ENCODE measurements at places on chromosomes 1 and 21.

DNA sequence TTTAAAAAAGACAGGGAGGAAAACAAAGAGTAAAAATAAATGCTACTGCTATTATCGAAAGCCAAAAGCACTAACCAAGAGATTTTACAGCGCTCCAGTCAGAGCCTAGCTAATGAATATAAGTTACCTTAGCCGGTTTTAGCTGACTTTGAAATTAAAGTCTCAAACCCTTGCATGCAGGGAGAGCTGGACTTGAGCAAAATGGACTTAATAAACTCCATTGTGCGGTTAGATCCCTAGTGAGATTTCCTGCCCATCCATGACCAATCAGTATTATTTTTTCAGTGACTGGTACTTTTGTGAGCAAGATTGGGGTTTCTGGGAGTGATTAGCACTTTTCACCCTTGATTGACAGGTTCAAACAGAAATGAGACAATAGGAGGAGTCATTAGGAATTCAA is 333.4 kb upstream of the ADGRL2 start:
- DNase-seq: no peak

GRCh38 chr1:81420760-81421159 is 380.0 kb upstream of the ADGRL2 start:
- no peak for DNase-seq

DNA sequence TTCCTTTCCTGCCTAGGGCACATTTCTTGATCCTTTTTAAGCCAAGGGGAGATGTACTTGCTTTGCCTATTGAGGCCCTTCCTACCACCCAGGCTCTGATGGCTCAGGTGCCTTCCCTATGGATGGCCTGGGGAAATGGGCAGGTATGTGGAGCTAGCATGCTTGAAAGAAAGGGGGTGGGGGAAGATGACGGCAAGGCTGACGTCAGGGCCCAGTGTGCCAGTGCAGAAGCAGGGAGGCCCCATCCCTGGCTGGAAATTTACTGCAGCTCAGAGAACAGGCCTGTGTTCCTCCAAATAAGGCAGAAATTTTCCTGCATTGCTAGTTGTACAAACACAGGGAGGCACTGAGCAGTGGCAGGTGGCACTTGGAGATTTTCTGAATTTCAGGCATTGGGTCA is 453.2 kb upstream of the VAMP3 start:
- no peak for DNase-seq

GRCh38 chr1:160171354-160171753 is 19.0 kb upstream of the CASQ1 start:
- peak; percentile 32 for DNase-seq

DNA sequence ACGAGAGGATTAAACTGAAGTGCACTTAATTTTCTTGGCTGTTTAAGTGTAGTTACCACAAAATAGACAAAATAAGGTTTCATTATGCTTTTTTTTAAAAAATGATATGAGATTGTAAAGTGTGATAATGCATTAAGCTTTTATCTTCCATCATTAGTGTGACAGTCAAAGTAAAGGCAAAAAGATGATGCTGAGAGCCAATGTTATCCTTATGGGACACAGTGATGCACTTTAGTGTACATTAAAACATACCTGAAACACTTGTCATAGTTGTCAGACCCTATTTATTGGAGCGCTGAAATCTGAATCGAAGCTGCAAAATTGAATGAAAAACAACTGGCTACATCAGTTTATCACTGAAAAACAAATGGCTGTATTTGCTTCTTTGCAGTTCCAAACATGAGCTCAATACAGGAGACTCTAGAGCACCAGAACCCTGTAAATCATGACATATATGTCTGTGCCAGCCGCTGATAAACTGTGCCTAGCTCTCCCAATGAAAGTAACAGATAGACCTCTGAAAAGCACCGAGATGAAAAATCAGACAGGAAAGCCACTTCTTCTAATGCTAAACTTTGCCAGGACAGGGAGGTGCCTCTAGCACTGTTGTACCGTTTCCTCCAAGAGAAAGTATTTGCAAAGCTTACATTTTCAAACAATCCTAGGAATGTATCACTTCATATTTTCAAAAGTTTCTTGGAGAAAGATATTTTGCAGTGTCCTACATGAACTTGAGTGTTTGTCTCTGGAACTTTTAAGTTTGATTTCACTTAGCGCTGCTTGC is 120.7 kb upstream of the TMPRSS15 start:
- DNase-seq: no peak

GRCh38 chr1:29756498-29756897 is 520.2 kb downstream of the PTPRU start:
- DNase-seq: no peak

DNA sequence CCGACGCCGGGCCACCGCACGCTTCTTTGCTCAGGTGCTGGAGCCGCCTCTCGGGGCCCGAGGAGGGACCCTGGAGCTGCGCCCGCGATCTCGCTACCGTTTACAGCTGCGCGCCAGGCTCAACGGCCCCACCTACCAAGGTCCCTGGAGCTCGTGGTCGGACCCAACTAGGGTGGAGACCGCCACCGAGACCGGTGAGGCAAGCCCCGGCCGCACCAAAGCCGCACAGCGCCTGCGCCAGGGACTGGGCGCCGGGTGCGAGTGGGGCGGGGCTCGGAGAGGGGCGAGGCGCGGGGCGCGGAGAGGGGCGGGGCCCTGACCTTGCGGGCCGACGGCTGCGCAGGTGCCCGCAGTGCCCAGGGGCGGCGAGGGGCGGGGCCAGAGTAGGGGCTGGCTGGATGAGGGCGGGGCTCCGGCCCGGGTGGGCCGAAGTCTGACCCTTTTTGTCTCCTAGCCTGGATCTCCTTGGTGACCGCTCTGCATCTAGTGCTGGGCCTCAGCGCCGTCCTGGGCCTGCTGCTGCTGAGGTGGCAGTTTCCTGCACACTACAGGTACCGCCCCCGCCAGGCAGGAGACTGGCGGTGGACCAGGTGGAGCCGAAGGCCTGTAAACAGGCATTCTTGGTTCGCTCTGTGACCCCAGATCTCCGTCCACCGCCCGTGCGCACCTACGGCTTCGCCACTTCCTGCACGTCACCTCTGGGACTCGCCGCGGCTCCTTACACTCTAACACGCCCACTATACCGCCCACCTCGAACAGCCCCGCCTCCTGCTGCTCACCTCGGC is 9.8 kb upstream of the CDC20 start:
- no peak for DNase-seq

- DNase-seq: no peak
These were observed 7.8 kb downstream of the VANGL2 start for GRCh38 chr1:160407839-160408801.

DNA sequence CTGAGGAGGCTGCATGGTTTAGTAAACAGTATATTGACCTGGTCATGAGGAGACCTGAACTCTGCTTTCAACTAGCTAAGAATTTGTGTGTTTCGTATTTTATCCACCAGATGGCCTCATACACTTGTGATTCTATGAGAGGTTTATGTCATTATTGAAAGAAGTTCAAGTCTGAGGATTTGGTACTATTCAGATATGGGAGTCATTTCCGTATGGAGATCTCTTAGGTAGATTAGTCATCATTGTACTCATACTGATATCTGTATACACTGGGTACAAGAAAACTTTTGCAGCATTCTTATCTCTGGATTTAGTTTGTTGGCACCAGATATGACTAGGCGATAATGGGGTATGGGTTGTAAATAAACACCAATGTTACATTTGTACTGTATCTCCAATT is 26.6 kb downstream of the ATF6 start:
- peak; percentile 93 for DNase-seq

DNA sequence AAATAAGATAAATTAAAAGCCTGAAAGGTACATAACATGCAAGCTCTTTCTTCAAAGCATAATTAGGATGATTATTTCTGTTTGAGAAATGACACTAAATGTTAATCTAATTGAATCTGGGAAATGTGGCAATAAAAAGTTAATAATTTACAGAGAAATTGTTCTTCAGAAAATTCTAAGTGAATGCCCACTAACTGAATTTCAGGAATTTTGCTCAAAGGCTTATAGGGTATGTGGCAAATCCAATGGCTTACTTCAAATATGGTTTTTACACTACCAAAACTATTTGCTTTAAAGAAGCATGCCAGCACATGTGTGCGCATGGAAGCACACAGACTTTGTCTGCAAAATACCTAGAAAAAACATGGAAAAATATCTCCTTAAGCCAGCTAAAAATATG is 186.6 kb upstream of the FOXD3 start:
- no peak for DNase-seq

DNA sequence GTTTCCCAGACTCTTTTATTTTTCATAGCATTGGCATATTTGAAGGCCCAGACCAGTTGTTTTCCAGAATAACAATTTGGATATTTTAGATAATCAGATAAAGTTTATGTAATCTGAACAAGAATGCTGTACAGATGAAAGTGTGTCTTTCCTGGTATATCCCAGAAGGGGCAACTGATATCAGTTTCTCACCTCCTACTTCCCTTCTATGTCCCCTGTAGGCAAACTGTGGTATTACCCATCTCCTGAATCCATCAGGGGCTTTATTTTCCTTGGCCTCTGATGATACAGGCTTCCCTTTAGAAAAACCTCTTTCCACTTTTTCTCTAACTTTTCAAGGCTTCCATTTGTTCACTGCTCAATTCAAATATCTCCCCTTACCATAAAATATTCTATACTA is 87.5 kb upstream of the RGS1 start:
- no peak for DNase-seq
